Stimulated activated CD8-positive, alpha-beta memory T cell treated with anti-CD3 and anti-CD28 coated beads, Interleukin-12 subunit alpha, Interleukin-12 subunit beta, amount 100 ng/mL, for 1 hour (primary cell): ENCODE measurements at places on chromosomes 11 and 22.

DNA sequence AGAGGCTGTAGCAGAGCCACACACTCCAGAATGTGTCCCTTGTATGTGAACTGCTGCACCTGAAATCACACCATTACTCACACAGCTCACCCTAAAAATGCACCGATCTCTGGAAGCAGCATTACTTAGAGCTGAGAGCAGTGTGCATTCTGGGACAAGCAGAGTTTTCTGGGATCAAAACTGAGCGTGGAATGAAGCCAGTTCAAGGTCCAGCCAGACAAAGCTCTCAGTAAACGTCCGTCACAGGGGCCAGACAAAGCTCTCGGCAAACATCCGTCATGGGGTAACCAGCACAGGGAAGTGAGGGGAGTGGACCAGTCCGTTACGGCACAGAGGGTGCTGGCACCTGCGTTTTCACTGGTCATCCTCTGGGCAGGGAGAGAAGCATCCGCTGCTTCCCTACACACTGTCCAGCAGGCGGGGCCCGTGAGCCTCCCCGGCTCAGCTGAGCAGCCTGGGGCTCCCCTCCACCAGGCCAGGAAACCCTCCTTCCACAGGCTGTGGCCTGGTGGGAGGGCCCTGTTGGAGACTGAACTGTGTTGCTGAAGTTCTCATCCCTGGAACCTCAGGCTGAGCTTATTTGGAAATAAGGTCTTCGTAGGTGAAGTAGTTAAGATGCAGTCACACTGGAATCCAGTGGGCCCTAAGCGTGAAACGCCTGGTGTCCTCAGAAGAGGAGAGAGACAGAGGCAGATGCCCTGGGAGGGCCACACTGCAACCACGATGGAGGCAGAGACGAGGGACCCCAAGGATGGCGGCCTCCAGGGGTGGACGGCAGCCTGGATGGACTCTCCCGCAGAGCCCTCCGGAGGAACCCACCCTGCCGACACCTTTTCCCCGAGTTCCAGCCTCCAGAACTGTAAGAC, 883.9 kb downstream of the BRD1 start:
- DNase-seq, result no peak

- no peak for DNase-seq
Observed at GRCh38 chr11:66580803-66581202, 12.1 kb downstream of the CCDC87 start.

DNA sequence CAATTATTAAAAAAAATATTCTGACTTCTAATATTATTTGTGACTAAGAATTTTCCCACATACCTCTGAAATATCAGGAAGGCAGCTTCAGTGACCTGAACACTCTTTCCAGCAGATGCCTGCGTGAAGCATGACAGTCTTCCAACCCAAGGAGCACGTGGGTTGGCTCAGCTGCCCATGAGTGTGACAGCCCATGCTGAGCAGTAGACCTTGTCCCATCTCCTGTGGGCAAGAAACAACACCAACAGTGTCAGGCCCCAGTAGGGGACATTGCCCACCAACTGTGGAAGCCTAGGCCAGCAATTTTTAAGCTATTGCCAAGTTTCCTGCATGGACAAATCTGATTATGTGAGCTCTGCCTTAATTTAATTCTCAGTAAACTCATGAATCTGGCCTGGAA, 66.4 kb upstream of the OLFML1 start:
- DNase-seq, result no peak

GRCh38 chr11:121131656-121132055, 30.6 kb downstream of the TECTA start:
- DNase-seq, result no peak

GRCh38 chr11:44623731-44624491, 58.4 kb downstream of the CD82 start:
- DNase-seq, result no peak

GRCh38 chr11:121540627-121541026, 87.9 kb upstream of the SORL1-AS1 start:
- no peak for DNase-seq

DNA sequence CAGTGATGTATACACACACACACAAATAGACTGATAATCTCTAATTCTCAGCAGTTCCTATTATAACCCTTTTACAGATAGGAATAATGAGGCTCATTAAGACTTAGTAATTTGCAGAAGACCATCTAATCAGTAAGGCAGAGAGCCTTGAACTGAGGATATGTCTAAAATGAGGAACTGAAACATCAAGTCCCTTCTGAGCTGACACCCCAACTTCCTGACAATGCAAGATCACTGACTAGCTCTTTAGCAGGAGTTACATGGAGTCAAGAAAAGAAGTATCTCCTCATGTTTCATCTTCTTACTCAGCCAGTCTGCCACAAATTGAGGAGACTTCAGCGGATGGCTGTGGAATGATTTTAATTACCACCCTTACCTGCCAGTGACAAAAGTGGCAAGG, 193.0 kb downstream of the MSANTD4 start:
- DNase-seq, result no peak

- no peak for DNase-seq
Observed at GRCh38 chr11:133784359-133784758, 61.0 kb downstream of the SPATA19 start.

DNA sequence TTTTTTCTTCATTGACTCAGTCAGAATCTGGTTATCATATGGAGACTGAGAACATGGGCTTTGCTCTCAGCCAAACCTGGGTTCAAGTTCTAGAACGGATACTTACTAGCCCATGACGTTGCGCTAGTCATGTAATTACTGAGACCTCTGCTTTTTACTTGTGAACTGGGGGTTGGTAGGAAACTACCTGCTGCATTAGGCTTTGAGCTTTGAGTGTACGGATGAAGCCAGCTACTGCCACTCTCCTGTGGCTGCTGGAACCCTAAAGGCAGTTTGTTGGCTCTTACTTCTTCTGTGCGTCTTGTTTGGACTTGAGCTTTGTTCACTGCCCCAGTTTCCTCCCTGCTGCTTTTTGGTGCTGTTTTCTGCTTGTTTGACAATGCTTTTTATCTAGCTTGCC, 18.1 kb downstream of the PPP6R2 start:
- DNase-seq, result no peak

GRCh38 chr11:70191495-70192140, 11.5 kb upstream of the FADD start:
- DNase-seq, result no peak

DNA sequence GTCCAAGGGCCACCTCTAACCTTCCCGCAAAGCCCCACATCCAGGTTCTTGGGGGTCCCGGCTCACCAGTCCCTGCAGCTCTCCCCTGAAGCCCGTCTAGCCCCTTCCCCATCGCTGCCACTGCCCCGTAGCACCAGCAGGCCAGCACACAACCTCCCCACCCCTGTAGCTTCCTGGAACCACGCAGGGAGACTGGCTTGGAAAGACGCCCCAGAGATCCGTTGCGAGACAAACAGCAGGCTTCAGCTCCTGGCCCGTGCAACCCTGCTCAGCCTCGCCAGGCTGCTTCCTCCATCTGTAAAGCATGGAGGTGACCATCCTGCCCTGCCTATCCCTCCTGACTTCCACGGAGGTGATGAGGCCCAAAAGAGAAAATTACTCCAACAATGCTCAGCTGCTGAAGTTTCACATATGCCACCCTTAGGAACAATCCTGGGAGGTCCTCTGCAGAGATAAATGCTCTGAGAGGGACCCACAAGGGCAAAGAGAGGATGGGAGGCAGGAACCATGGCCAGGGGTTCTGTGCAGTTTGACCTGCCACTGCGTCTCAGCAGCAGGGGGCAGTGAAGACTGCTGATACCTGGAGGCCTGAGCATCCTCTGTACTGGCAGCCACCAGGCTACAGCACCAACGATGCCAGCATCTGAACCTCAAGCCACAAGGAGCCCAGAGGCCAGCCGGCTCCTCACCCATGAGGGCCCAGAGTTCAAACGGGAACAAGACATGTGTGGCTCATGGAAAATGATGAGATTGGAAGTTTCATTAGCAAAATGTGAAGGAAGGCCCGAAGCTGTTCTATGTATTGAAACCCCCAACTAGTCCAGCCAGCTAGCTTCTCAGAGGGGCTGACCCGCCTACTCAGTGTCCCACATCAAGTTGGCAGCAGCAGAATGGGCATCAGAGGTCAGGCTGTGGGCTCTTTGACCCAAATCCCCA, 16.1 kb downstream of the DGCR2 start:
- peak; percentile 20 for DNase-seq

DNA sequence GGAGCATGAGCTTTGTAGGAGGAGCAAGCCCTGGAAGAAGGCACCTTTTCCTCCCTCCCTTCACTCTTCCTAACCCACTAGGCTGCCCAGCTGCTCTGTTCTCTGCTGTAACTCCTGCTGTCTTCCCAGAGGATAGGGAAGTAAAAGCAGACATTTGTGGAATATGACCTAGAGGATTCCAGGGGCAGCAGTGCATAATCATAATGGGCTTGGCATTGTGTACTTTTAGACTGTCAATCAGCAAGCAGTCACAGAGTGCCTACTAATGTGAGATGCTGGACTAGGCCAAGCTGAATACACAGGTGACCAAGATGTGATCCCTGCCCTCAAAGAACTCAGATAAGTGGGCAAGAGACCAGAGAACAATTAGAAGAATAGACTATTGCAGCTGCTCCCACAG, 133.0 kb downstream of the NAV2 start:
- no peak for DNase-seq
